ENCODE measurements at places on chromosomes 16 and 17.

- DNase-seq: no peak
Observed at GRCh38 chr17:66126231-66126630, 65.7 kb downstream of the CEP112 start.

- peak; percentile 75 for DNase-seq
Observed at GRCh38 chr17:29722411-29723198, 99.9 kb upstream of the CORO6 start.

- DNase-seq: no peak
Observed at GRCh38 chr17:74949455-74950115, 13.9 kb downstream of the OTOP3 start.

DNA sequence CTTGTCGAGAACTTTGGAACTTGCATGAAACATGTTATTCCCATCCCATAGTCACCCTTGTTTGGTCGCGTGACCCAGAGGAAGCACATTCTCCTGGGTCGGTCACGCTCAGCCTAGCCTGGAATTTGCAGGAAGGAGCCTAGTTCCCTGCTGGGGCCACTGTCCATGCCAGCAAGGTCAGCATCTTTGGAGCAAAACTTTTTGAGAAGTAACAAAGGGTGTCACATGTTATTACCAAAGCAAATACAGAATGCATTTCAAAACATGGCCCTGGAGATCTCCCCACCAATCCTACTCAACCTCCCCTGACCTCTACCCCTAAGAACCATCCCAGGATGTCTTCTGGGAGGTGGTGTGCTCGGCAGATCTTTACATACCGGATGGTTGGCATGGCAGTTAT lies 26.2 kb upstream of the IRF8 start:
- DNase-seq: no peak

DNA sequence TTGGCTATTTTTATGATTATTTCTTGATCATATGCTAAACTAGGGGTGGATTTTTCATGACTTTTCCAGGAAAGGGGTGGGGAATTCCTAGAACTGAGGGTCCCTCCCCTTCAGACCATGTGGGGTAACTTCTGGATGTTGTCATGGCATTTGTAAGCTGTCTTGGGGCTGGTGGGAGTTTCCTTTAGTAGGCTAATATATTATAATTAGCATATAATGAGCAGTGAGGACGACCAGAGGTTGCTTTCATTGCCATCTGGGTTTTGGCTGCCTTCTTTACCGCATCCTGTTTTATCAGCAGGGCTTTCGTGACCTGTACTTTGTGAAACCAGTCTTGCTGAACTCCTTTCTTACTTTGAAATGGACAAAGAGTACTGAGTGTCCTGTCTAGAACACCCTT lies 40.4 kb upstream of the ABCA5 start:
- DNase-seq: no peak

DNA sequence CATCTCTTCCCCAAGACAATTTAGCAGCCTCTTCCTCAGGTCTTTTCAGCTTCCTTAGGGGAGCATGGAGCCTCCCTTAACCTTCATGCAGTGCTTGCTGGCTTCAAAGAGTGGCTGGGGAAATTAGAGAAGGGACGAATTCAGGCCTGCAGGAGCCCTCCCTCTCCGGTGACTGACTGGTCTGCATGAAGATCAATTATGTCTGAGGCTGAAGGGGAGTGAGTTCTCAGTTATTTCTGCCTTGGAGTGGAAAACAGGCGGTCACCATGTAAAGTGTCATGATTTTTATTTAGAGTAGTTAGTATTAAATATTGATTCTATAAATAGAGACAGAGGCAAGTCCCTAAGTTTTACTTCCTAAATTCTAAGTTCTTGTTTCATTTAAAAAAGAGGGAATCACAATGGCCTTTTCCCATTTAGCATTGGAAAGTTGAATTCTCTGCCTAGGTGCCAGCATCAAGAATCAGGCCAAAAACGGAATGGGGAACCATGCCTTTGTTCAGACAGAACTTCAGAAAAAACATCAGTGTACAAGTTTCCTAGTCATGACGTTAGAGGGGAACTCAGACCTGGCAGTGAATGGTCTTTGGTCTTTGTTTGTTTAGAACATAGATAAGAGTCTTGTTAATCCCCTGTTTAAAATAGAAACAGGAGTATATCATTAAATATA lies 4.4 kb downstream of the GABARAPL2 start:
- DNase-seq: no peak

DNA sequence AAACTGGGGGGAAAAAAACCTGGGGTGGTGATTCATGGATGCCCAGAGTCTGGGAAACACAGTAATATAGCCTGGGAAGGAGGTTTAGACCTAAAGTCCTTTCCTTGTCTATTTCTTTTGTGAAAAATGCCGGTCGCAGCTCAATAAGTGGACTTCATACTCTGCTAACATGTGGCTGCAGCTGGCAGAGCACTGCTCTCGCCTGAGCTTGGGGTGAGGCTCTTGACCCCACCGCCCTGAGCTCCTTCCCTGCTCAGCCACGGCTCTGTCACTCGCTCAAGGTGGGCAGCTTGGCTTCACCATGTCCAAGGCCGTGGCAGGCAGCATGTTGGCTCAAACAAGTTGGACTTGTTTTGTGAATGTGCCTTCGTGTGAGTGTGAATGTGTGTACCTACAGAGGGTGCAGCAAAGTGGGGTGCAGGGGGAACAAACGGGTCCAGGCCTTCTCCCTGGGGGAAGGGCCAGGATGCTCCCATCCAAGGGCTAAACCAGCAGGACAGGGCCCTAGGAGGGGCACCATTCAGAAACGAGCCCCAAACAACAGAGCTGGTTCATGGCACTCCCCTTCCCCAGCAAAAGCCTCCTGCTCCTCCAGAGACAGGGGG lies 4.9 kb downstream of the FA2H start:
- no peak for DNase-seq

DNA sequence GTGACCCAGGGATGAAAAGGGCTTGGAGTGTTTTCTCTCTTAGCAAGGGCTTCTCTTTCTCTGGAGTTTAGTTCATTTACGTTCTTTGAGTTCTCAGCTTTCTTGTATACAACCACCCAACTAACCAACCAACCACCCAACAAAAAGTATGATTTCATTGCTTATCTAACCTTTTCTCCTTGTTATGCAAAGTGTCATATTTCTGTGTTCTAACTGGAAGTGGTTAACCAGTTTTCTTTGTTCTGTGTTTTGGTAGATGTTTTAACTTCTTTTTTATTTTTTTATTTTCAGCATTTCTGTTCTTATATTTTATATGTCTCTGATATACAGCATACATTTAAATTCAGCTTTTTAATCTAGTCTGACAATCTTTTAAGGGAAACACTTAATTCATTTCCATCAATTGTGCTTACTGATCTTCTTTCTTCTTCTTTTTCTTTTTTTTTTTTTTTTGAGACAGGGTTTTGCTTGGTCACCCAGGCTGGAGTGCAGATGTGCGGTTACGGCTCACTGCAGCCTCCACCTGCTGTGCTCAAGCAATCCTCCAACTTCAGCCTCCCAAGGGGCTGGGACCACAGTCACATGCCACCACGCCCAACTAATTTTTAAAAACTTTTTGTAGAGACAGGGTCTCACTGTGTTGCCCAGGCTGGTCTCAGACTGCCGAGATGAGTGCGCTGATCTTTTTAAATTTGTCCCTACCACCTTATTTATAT lies 29.6 kb downstream of the NLK start:
- DNase-seq: no peak

DNA sequence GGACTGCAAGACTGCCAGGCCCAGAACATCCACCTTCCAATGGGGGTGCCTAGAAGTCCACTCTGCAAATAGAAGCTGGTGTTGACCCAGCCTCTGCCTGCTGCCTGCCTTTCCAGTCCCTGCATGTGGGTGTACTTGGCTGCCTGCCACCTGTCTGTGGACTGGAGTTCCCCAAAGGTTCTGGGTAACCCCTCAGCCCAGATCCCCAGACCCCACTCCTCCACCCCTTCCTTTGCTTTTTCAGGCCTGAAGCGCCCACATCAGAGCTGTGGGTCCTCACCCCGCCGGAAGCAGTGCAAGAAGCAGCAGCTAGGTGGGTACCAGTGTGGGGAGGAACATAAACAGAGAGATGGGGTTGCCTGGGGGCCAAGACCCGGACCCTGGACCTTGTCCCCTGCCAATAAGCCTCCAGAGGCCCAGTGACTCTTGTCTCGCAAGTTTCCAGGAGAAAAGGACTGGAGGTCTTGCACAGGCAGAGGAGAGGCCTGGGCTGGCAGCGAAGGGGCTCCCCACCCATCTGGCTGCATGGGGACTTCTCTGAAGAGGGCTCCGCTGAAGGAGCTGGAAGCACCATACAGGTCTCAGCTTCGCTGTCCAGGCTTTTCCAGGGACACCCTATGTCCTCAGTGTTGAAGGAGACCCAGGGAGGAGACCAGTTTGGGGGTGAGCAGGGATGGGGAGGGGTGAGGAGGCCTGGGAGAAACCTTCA lies 34.3 kb downstream of the NLRC5 start:
- no peak for DNase-seq

- DNase-seq: no peak
Observed at GRCh38 chr17:53626286-53626685, 196.4 kb upstream of the KIF2B start.

DNA sequence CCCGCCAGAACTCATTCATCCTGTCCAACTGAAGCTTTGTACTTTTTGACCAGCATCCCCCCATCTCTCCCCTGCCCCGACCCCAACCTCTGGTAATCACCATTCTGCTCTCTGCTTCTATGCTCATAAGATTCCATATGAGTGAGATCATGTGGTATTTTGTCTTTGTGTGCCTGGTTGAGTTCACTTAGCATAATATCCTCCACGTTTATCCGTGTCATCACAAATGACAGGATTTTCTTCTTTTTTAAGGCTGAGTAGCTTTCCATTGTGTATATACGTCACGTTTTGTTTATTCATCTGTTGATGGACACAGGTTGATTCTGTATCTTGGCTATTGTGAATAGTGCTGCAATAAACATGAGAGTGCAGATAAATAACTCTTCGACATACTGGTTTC lies 278.9 kb downstream of the SNX29 start:
- DNase-seq: no peak

- DNase-seq: no peak
Observed at GRCh38 chr17:79439493-79439892, 171.4 kb downstream of the RBFOX3 start.

DNA sequence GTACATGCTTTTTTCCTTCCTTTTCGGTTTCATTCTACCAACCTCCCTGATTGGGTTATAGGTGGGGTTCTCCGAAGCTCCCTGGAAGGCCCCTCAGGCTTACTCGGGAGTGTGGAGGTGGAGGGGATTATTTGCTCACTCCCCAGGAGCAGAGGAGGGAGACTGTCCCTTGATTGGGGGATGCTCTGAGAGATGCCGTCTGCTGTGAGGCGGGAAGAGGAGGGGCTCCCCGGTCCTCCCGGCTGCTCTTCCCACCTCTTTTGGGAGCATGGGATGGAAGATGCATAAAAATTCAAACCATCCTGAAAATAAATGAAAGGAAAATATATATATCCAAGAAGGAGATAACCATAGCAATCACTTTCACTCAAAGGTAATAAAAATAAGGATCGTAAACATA lies 16.1 kb upstream of the RPTOR start:
- DNase-seq: no peak

DNA sequence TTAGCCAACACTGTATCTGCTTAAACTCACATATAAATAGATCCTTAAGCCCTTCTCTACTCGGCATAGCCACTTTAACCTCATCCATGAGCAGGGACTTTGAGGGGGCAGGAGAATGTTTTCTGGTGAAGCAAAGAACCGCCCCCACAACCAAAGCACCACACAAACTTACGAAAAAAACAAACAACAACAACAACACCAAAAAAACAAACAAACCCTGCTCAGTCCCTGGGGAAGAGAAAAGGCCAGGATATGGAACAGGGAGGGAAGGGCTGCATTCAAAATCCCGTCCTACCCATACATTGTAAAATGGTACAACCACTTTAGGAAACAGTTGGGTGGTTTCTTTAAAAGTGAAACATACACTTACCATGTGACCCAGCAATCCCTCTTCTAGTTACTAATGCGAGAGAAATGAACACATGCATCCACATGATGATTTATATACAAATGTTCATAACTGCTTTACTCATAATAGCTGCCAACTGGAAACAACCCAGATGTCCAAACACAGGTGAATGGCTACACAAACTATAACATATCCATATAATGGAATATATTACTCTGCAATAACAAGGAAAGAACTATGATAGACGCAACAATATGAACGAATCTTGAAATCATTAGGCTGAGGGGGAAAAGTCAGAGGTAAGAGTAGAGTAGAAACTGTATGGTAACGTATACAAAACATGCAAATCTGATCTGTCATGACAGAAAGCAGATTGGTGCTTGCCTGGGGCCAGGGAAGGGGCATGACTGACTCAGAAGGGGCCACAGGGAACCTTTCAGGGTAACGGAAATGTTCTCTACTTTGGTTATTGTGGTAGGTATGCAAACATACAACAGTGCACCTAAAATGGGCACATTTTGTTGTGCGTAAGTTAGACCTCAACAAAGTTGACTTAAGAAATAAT lies 37.7 kb upstream of the TOB1 start:
- DNase-seq: no peak

DNA sequence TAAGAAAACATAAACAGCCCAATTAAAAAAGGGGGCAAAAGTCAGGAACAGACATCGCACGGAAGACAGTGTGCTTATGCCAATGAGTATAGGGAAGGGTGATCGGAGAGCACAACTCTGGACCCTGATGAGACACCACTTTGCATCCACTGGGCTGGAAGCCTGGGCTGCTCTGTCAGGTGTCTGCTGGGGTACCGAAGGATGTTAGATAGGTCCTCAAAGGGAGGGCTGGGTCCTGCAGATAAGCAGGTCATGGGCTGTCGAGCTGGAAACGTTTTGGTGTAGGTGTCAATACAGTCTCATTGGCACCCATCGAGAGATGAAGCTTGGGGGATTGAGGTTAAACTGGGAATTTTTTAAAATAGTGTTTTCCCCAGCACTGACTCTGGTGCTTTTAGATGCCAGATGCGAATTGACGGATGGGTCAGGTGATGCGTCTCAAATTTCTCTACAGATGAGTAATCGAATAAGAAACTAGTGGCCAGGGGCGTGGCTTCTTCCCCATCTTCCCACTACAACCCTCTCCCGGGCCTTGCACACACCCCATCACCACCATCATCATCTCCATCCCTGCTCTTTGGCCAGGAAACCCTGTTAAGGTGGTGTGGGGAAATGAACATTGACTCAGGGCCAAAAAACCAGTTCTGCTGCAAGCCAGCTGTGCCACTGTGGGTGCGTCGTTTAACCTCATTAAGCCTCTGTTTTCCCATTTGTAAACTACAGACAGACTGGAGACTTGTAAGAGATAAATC lies 47.8 kb upstream of the IRF8 start:
- DNase-seq: no peak
